ENCODE measurements at places on chromosomes 3 and 15.

DNA sequence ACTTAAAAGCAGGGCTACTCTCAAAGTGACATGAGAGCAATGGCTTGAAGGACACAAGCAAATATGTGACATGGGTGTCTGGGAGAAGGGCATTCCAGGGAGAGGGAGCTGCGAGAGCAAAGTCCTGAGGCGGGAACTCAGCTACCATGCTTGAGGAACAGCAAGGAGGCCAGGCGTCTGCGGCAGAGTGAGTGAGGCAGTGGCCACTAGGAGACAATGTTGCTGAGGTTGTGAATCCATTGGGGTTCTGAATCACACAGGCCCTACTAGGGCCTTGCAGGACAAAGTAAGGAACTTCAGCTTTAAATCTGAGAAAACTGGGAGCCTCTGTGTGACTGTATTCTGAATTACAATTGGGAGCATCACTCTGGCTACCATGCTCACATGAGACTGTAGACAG, 94.1 kb upstream of the PRICKLE2 start:
- no peak for DNase-seq

- no peak for DNase-seq
Measured at GRCh38 chr3:187935623-187936156, 190.4 kb upstream of the BCL6 start.

- no peak for DNase-seq
Measured at GRCh38 chr15:99921101-99921500, 187.9 kb upstream of the LYSMD4 start.

GRCh38 chr15:101411581-101411980, 77.9 kb downstream of the PCSK6 start:
- no peak for DNase-seq

GRCh38 chr15:26200427-26200826, 337.3 kb upstream of the ATP10A start:
- DNase-seq, result no peak

GRCh38 chr3:16482194-16482769, 31.2 kb downstream of the RFTN1 start:
- no peak for DNase-seq

DNA sequence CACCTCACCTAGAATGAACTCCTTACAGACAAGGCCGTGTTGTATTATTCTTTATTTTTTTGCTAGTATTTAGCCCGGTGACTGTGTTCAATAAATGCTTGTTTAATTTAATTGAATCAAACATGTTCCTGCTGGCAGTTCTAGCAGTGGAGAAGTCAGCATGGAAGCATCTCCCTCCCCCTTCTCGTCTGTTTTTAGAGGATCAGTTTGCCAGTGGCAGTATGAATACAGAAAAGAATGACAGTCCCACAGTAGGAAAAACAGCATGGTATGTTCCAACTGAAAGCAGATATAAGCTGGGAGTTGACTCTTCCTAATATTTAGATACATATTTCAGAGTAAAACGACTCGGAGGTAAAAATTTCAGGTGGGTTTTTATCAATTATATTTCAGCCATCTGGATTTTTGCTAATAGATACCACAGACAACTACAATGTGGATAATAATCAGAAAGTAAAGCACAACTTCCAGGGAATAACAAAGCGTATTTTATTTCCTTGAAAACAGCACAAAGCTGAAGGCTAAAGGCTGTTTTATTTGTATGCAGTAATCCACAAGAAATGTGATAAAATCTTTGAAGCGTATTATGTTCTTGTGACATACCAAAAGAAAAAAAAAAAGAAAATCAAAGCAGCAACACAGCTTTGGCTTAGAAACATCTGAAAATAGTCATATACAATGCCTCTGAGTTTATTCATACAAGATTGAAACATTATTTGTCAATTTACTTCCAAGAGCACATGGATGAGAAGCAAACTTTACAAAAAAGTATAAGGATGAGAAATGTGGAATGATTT, 244.5 kb upstream of the KCNMB2 start:
- no peak for DNase-seq

- DNase-seq, result peak; percentile 6
Measured at GRCh38 chr3:53880396-53881345, 1.3 kb downstream of the ACTR8 start.

- DNase-seq, result no peak
Measured at GRCh38 chr3:160982491-160982890, 122.7 kb downstream of the B3GALNT1 start.

GRCh38 chr3:23653647-23654525, 151.9 kb upstream of the UBE2E1 start:
- no peak for DNase-seq

- no peak for DNase-seq
Measured at GRCh38 chr3:29143151-29143550, 137.7 kb upstream of the RBMS3 start.

DNA sequence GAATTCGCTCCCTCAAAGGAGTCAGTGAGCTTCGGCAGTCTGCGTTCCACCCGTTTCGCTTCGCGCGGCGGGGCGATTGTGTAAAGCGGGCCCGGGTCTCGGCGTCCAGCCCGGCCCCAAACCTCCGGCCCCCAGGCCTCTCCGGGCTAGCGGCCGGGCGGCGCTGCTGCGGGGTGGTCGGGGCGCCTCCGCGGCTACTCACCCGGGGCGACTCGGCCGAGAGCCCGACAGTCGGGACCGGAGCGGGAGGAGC, 412 bp downstream of the CHDH start:
- DNase-seq, result peak; percentile 1

DNA sequence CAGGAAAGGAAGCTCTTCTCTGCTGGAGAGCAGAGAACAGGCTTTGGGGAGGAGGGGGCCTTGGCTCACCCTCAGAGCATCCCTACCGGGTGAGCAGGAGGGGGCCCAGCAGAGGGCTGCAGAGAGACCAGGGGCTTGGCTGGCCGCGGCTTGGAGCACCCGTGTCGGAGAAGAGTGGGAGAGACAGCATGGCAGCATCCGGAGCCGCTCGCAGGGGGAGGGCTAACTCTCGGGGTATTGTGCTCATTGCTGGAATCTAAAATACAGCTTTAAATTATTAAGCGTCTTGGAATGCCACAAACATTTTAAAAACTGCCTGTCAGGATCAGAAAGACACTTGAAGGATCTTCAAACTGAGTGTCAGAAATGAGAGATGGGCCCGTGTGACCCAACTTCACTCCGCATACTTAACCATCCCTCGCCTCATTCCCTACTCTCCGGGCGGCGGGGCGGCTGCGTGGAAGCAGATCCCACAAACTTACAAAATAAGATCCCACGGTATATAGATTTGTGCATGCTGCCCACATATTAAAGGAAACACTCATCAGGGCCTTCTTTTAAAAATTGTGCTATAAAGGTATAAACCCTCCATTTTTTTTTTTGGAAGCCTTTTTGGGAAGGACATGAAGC, 53.9 kb downstream of the EIF4E3 start:
- no peak for DNase-seq

GRCh38 chr3:180871901-180872300, 40.6 kb upstream of the FXR1 start:
- DNase-seq, result no peak

DNA sequence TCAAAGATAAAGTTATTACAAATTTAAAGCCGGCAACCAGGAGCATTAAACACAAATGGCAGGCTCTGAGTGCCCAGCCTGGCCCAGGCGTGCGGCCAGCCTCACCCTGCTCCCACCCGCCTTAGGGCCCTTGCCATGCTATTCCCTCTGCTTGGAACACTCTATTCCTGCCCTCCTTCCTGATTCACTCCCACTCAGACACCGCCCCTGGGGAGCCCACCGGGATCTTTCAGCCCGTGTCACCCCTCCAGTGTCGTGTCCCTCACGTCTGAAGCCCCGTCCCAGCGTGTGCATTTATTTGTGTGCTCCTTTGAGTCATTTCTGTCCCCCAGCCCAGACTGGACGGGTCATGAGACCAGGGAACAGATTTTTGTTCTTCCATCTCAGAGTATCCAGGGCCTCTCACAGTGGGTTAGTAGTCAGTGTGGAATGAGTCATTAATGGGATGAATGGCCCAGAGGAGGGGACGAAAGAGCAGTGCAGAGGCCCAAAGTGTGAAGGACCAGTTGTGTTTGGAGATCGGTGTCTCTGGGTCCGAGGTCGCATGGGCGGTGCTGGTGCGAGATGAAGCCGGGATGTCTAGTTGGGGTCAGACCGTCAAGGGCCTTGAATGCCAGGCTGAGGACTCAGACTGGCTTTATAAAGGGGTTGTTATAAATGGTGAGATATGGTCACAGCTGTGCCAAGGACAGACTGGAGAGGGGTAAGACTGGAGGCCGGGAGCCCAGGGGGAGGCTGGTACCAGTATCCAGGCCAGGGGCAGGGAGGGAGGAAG, 58.9 kb upstream of the SLC6A6 start:
- no peak for DNase-seq

DNA sequence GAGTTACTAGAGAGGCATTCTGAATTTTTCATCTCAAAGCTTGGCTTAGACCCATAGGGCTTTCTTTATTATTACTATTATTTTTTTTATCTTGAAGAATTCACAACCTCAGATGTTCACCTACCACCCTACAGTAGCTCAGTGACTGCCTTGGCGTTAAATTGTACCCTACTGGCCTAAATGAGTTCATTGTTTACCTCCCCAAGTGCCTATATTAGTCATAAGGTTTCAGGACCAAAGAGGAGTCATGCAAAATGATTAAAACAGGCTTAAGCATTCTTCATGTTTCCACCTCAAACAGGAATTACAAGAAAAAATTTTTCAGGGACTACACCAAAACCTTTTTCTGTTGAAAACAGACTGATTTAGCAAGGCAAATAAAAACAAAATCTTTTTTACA, 751.5 kb downstream of the SQOR start:
- no peak for DNase-seq

DNA sequence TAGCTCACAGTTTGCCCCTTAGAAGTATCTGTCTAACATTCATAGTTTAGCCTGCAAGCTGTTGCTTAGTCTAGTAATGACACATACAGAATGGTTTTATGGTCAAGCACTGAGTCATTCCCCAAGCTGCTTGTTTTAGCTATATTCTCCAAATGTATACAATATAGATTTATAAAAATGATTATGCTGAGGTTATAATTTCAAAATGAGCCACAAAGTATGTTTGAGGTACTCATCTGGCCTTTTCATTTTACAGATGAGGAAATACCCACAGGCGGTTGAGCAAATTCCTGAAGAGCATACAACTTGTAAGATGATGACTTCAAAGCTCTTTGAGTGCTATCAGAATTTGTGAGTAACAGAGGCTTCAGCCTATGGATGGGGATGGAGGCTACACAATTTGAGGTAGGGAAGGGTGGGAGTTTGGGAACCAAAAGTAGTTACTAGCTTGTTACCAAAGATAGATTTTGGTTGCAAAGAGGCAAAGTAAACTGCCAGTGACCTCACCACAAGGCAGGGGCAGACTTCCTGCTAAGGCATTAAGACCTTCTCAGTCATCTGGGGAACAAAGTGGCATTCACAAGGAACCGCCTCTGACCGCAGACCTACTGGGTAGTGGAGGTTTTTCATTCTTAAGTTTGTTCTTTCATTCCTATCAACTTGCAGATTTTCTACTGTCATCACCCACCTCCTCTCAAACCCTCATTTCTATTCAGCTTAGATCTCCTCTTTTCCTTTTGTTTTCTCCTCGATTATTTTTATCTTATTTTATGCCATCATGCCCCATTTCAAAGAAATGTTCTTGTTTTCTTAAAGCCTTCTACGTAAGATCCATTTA, 257.2 kb upstream of the NECTIN3 start:
- peak; percentile 65 for DNase-seq

DNA sequence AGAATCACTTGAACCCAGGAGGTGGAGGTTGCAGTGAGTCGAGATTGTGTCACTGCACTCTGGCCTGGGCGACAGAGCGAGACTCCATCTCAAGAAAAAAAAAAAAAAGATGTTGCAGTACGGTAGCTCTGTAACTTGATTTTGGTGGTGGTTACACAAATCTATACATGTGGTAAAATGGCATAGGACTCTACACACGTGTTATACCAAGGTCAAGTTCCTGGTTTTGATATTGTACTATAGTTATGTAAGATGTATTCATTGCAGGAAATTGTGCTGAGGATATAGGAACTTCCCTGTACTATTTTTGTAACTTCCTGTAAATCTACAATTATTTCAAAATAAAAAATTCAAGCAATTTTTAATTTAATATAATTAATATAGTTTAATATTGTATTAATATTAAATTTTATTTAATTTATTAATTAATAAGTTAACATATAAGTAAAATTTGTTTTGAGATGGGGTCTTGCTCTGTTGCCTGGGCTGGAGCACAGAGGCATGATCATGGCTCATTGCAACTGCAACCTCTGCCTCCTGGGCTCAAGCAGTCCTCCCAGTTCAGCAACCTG, 9.9 kb downstream of the MYD88 start:
- DNase-seq, result no peak

DNA sequence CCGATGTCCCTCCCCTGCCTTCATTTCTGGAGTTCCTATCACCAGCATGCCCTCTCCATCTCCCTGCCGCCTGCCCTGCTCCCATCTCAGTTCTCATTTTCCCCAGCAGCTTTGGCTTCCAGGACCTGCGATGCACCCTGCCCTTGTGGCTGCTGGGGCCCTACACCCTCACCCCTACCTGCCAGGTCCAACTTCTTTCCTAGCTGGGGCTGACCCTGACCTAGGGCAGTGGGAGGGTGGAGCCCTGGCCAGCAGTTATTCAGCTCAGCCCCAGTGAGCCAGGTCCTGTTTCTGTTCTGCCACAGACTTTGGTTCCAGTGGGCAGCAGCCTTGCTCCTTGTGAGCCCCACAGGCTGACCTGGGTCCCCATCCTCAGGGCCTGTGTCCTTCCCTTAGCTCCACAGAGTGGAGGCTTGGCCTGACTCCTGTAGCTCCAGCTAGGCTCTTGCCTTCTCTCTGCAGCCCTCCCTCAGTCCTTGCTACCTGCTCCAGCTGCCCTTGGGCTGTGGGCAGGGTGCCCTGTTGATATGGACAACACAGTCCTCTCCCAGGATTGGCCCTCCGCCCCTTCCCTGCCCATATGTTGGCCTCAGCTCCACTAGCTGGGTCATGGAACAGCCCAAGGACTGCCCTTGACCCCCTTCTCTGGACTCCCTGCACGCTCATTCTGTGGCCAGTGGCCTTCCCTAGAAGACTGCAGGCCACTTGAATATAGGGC, 34.7 kb upstream of the PDE8A start:
- DNase-seq, result no peak

GRCh38 chr3:10672422-10672821, 143.6 kb upstream of the SLC6A11 start:
- no peak for DNase-seq

- peak; percentile 72 for DNase-seq
Measured at GRCh38 chr3:153052096-153052460, 109.9 kb upstream of the RAP2B start.

Data from HT-29 (cell line).